Natural killer cell (primary cell): ENCODE measurements at places on chromosomes 5 and 9. TPM values are rescaled to one million over a fixed set of nuclear protein-coding genes. Genes with fewer than 3 reads are reported as not detected.

C1QTNF3 gene
- total RNA-seq: 11.4 TPM

GCNT4 gene
- 0.52 TPM for total RNA-seq

PTTG1 gene
- 12.1 TPM for total RNA-seq

PCDHGA8 gene
- total RNA-seq: 0.09 TPM

TNFSF15 gene
- total RNA-seq: not detected

PCDHA9 gene
- not detected for total RNA-seq

NTRK2 gene
- 0.08 TPM for total RNA-seq

SLC25A2 gene
- total RNA-seq: not detected

MOB3B gene
- total RNA-seq: 0.28 TPM

POU5F2 gene
- total RNA-seq: 6.3 TPM

CKMT2 gene
- not detected for total RNA-seq

PDCD1LG2 gene
- total RNA-seq: 0.16 TPM

BTNL9 gene
- not detected for total RNA-seq

GZMA gene
- 621 TPM for total RNA-seq

MARCOL gene
- total RNA-seq: not detected

LOX gene
- not detected for total RNA-seq

PCDHB16 gene
- total RNA-seq: not detected

HAPLN1 gene
- not detected for total RNA-seq

PCDHB13 gene
- not detected for total RNA-seq

DMRT3 gene
- not detected for total RNA-seq

CCDC192 gene
- total RNA-seq: not detected

KIF2A gene
- total RNA-seq: 95.2 TPM

SOHLH1 gene
- total RNA-seq: not detected

TYRP1 gene
- not detected for total RNA-seq

BICD2 gene
- 39.7 TPM for total RNA-seq
